ENCODE measurements at places on chromosomes 1 and 21.

DNA sequence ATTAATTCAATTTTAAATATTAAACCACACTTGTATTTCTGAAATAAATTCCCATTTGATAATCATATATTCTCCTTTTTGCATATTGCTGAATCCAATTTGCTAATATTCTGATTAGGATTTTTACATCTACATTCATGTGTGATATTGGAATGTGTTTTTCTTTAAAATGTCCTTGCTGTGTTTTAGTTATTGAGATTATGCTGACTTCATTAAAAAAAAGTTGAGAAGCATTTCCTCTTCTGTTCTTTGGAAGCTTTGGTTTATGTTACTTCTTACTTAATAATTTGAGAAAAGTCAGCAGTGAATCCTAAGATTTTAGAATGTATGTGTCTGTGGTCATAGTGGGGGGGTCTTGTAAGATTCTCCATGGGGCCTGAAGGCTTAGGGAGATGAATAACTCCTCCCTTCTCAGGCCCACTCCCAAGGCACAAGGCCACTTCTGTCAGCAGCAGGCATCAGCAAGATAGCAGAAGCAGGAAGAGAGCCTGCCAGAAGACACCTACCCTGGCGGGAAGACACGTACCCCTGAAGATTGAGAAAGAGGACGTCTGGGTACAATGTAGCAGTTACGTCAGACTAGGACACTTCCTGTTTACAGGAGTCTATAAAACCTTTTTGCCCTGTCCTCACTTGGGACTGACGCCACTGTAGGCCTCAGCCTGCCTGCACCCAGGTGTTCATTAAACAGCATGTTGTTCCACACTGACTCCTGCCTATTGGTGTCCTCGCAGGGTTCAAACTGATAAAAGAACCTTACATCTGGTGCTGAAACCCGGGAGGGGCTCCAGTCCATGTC, 56.9 kb downstream of the ODF2L start:
- no peak for DNase-seq

- DNase-seq, result no peak
Observed at GRCh38 chr1:190665045-190665444, 187.4 kb upstream of the BRINP3 start.

GRCh38 chr1:235078480-235079381, 49.9 kb downstream of the TOMM20 start:
- DNase-seq, result no peak

GRCh38 chr1:178060789-178061556, 32.9 kb upstream of the RASAL2 start:
- DNase-seq, result no peak

DNA sequence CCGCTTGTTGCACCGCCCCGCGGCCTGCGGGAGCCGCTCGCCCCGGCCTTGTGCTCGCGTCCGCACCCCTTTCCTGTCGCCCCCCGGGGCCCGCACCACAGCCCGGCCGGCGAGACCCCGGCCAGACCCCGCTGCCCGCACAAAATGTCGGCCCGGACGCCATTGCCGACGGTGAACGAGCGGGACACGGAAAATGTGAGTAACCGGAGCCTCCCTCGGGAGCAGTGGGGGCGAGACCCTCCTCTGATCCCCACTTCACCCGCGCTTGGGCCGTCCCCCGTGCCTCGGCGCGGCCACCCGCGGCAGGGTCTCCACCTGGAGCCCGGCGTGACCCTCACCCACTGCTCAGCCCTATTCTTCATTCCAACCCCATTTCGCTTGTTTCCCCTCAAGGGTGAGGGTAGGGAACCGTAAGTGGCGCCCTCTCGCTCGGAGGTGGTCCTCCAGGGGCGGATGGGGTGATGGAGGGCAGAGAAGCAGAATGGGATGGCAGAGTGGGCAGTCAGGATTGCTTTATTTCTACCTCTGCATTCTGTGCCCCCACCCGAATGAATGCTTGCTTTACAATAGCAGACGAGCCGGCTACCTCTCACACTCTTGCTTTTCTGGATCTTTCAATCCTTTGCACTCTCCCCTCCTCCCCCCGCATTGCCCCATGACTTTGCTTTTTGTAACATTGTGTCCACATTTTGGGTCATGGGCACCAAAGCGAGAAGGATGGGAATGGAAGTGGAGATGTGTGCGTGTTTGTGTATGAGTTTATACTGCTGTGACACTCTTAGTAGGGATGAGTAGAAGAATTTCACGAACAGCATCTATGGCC, 954 bp downstream of the MARK1 start:
- DNase-seq, result no peak

- DNase-seq, result no peak
Observed at GRCh38 chr21:45139473-45139872, 65.1 kb downstream of the ADARB1 start.

DNA sequence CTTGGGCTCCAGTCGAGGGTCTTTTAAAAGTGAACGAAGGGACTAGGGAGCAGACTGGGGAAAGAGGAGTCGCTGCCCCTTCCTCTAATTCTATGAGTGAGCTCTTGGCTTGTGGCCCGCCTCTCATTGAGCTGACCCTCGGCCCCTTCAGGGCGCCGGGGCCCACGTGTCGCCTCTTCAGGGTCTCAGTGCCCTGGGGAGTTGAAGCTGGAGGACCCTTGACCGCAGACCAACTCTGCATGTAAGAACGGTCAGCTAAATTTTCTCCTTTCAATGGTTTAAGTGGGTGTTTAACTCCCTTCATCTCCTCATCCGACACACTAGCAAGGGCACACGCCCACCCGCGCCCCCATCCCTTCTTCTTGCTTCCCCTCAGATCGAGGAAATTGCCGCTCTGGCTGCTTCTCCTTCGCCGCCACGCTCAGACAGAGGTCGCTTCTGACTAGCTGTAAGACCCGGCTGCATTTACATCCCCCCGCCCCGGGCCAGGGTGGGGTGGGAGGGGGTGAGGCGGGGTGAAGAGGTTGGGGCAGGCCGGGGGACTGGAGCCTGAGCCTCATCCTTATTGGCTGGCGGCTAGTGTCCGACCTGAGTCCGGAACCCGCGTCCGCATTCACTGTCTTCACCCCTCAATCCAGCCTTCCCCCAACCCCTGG, 10.9 kb downstream of the NR5A2 start:
- DNase-seq, result no peak

GRCh38 chr21:23401278-23401677, 2206.0 kb downstream of the MRPL39 start:
- no peak for DNase-seq
